ENCODE measurements at places on chromosomes 1 and 21. TPM values are rescaled to one million over a fixed set of nuclear protein-coding genes. Genes with fewer than 3 reads are reported as not detected.

DNA sequence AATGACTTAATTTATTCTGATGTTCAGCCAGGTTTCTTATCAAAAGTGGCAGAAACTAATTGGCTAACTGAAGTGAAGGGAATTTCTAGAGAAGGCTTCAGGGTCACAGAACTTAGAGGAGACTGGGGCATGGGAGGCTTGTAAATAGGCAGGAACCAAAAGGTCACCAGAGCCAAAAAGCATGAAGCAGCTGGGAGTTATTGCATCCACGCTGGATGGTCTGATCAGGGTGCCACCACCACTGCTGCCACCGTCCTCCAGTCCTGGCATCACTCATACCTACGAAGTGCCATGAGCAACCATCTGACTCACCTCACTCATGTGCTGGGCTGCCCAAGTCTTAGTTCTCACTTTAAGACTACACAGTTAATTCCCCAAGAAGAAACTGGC, 82.5 kb upstream of the DPH5 start:
- DNase-seq, result no peak

GRCh38 chr1:115118611-115119010, 29.3 kb upstream of the TSPAN2 start:
- no peak for DNase-seq

DNA sequence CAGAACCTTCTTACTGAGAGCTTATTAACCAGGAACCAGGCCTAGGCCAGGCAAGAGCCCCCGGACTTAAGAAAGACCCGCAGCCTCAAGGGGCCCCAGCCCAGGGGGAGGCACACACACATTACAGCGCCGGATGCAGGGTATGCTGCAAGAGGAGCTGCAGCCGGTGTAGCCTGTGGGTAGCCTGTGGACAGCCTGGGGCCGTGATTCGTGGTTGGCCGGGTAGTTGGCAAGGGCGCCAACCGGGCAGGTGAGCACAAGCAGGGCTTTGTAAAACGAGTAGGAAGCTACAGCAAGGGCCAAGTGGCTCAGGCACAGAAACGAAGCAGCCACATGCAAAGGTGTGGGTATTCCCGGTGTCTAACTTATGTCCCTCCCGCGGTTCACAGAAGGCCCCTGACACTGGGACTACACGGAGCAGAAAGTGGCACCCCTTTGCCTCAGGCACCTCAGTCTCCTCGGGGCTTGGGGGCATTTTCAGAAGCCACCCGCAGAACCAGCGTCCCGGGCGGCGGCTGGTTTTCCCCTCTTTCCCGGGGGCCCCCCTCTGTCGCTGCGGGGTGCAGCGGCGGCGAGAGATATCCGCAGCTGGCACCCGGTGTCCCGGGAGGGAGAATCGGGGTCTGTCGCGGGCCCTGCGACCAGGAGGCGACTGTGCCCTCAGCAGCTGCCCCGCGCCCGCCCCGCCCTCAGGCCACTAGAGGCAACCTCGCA, 40.8 kb downstream of the KIAA1614 start:
- no peak for DNase-seq

GRCh38 chr1:36175137-36176095, 19.5 kb downstream of the MAP7D1 start:
- DNase-seq, result no peak

DNA sequence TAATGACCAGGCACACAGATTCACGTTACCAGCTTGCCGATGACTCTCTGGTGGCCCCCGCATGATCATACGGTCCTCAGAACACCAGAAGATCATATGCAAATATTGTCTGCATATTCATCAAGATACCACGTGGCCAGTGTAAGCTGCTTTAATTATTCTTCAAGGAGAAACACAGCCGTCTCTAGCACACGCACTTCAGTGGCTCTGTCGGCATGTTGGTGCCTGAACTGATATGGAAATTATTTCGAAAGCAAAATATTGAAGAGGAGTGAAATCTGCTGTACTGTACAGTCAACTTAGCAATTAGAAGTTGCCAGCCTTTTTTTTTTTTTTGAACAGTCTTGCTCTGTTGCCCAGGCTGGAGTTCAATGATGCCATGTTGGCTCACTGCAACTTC, 5.9 kb upstream of the KIF26B start:
- no peak for DNase-seq

- no peak for DNase-seq
These were observed 39.2 kb downstream of the ABCA4 start for GRCh38 chr1:94081566-94082344.

FCN3 gene
- polyA plus RNA-seq, result 1.1 TPM

DNA sequence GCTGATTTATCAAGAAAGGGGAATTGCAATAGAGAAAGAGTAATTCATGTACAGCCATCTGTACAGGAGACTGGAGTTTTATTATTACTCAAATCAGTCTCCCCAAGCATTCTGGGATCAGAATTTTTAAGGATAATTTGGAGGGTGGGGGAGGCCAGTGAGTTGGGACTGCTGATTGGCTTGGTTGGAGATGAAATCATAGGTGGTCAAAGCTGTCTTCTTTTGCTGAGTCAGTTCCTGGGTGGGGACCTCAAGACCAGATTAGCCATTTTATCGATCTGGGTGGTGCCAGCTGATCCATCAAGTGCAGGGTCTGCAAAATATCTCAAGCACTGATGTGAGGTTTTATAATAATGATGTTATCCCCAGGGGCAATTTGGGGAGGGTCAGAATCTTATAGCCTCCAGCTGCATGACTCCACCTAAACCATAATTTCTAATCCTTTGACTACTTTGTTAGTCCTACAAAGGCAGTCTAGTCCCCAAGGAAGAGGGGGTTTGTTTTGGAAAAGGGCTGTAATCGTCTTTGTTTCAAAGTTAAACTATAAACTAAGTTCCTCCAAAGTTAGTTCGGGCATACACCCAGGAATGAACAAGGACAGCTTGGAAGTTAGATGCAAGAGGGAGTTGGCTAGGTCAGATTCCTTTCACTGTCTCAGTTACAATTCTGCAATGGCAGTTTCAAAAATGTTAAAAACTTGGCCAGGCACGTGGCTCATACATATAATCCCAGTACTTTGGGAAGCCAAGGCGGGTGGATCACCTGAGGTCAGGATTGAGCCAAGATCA, 16.9 kb upstream of the RAB3B start:
- no peak for DNase-seq

DNA sequence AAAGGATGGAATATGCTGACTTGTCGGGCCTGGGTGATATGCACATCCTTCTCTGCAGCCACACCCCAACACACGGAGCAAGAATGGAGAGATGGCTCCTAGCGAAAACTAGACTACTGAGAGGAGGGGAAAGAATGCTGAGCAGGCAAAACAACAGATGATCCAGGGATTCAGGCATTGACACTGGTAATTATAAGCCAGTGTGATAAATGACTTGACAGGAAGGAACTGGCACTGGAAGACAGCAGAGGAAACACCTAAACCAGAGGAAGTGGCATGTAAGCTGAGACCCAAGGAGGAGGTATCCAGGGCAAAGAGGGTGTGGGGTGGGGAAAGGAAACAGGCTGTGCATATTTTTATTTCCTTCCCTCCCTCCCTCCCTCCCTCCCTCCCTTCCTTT, 31.7 kb upstream of the KHDRBS1 start:
- peak; percentile 21 for DNase-seq

TNFRSF25 gene
- polyA plus RNA-seq, result 17.4 TPM

LCA5L gene
- 7.0 TPM for polyA plus RNA-seq

GRCh38 chr1:161497961-161498360, 7.3 kb upstream of the FCGR2A start:
- no peak for DNase-seq

- no peak for DNase-seq
These were observed 77.0 kb upstream of the C1orf105 start for GRCh38 chr1:172343240-172344160.

TNFRSF1B gene
- polyA plus RNA-seq, result 4.4 TPM

GRCh38 chr21:42144221-42144620, 73.1 kb downstream of the UMODL1 start:
- DNase-seq, result no peak

- DNase-seq, result no peak
These were observed 13.5 kb upstream of the PEX10 start for GRCh38 chr1:2425892-2426291.

- DNase-seq, result no peak
These were observed 24.6 kb downstream of the LRRC41 start for GRCh38 chr1:46278807-46279206.

KCNN3 gene
- 2.3 TPM for polyA plus RNA-seq

DNA sequence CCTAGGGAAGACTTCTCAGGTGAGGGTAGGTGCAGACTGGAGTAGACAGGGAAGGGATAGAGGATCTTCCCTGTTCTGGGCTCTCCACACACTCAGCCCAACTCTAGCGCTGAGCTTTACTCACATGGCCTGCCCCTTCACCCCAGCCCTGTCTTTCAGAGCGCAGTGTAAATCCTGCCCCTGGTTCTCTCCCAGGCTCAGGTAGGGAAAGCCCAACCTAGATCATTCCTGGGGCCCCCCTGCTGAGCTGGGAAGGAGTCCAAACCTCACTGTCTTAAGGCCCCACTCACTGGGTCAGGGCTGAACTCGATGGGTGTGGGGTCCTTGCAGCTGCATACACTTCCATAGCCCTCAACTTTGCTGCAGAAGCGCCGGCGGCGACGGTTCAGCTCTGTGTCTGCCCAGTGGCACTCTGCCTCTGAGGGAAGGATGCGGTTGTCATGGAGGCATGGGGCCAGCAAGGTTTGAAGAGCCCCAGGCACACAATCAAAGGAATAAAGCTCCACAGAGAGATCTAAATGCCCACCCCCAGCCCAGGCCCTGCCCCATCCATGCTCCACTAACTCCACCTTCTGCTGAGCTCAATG, 4.2 kb downstream of the POMGNT1 start:
- DNase-seq, result no peak

DNA sequence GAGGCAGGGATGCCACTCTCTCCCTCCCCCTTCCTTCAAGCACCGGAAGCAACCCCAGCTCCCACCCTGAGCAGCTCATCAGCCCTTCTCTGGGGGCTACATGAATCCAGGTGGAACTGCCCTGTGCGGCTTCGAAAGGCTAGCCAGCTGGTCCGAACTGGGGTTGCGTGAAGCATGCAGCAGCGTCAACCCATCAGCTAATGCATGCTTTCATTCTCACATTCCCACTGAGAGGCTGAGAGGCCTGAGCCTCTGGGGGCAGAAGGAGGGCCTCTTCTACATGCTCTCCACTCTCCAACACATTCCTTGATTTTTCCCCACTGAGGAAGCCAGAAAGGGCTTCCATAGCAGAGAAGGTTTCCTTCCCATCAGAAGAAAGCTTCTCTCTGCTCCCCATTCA, 5.6 kb downstream of the RXRG start:
- DNase-seq, result no peak

GRCh38 chr21:45996311-45997204, 15.0 kb downstream of the COL6A1 start:
- DNase-seq, result no peak

- DNase-seq, result no peak
These were observed 22.7 kb downstream of the COL6A2 start for GRCh38 chr21:46120301-46121285.

DCDC2B gene
- 1.9 TPM for polyA plus RNA-seq

DNAJC8 gene
- polyA plus RNA-seq, result 168 TPM

DNA sequence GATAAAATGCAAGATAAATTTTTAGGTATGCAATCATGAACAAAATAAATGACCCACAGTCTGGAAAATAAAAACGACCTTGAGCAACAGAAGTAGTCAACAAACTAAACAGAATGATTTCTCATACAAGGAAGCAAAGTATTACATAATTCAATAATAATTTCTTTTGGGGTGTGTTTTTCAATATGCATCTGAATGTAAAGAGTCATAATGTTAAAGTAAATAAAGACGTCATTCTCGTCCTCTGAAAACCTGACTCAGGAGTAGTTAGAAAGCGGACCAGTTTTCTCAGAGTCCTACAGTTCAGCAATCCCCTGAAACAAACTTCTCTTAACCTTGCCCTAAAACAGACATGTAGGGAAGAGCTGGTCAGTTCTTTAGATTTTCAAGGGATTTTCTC, 18.6 kb downstream of the CDC42BPA start:
- no peak for DNase-seq

DNA sequence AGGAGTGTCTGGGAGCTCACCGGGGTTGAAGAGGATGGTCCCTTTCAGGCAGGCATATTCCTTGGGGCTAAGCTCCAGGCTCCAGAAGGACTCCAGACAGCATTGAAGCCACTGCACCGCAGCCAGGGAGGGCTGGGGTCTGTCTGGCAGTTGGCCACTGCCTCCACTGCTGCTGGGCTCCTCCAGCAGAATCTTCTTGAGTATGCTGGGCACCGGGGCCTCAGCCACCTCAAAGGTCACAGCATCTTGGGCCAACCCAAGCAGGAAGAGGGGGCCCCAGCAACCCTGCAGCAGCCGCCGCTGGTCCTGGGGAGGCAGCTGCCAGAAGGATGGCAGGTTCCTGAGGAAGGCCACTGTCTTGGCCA, 404 bp downstream of the NR0B2 start:
- DNase-seq, result no peak

GRCh38 chr1:47469390-47469759, 31.5 kb downstream of the FOXD2 start:
- DNase-seq, result peak; percentile 17

DNA sequence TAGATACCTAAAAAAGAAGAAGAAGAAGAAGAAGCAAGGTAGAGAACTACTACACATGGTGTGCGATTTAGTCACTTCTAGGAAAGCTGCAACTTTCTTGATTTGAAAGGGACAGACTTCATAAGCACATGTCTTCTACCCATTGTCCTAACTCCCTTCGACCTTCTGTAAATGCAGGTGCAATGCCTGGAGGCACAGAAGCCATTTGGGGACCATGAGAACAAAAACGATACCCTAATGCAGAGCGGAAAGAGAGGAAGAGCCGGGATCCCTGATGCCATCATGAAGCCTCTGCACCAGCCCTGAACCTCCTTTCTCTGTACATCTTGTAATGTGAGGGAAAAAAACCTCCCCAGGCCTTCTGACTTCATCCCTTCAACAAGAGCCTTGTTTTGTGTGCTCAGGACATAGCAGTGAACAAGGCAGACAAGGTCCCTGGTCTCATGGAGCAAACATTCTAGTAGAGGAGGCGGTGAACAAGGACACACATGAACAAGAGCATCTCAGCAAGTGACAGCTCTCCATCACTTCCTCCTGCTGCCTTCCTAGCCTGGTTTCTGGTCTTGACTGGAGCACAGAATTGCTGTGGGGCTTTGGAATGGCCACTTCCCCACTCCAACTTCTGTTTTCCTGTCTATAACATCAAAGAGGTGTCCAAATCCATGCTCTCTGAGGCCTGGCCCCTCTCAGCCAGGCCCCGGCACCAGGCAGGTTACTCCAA, 5.5 kb upstream of the LAPTM5 start:
- no peak for DNase-seq

DNA sequence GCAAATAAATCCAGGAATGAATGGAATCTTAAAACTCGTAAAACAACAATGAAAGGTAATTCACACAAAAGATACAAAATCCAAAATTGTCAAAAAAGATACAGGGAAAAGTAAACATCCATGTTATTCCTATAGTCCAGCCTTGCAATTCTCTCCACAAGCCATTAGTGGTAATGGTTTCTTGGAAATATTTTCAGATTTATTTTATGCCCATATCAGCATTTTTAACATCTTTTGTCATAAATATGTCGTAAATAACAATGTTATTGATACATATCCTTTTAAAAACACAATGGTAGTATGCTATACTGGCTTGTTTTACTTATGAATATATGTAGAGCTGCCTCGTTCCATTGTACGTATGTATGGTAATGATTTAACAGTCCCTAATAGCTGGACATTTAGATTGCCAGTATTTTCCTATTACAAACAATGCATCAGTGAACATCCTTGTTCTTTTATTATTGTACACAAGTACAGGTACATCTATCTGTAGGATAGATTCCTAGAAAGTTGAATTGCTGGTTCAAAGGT, 30.6 kb downstream of the DNTTIP2 start:
- DNase-seq, result no peak

SELP gene
- 4.4 TPM for polyA plus RNA-seq

- DNase-seq, result no peak
These were observed 221.6 kb upstream of the VAMP3 start for GRCh38 chr1:7549277-7550161.

GRCh38 chr1:31596737-31597097, 20.4 kb downstream of the TINAGL1 start:
- no peak for DNase-seq
